Caki2 (cell line): ENCODE measurements at places on chromosomes 13 and 19.

- peak; percentile 80 for DNase-seq
These were observed 8.1 kb downstream of the TIMM29 start for GRCh38 chr19:10936661-10937084.

DNA sequence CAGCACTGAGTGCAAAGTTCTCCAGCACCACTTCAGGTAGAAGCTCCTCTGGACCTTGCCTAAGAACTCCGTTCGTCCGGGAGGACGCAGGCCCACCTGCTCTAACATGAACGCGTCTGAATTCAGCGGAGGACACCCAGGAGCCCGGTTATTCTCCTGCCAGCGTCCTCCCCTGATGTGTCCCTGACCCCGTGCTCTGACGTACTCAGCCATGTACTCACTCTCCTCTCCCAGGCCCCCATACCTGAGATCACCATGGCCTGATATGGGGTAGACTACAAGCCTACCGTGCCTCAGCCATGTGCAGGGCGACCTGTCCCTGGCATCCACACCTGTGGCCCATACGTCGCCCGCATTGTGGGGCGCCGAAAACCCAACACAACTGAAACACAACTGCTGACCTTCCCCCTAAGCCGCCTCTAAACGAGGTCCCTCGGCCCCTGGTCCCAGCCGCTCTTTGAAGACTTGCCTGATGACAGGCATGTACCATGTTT lies 744 bp upstream of the ZNF584 start:
- no peak for DNase-seq

GRCh38 chr19:21586311-21587116 lies 81.1 kb downstream of the ZNF429 start:
- no peak for DNase-seq

GRCh38 chr13:107185889-107186288 lies 618.0 kb upstream of the ARGLU1 start:
- no peak for DNase-seq

DNA sequence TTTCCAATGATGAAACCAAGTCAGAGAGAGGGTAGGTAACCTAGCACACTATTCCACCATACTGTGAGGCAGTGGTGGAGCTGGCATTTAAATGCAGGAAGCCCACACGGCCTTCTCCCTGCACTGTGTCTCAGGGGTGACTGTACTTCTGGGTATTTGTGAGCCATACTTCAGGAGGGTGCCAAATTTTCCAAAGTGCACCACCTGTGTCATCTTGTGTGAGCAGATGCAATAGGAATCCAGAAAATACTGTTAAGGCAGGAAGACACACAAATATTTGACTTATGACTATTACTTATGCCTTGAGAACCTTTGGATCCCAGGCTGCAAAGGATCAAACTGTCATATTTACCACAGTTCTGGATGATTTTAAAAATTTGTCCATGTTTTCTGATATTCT lies 17.3 kb downstream of the ZNF229 start:
- no peak for DNase-seq

DNA sequence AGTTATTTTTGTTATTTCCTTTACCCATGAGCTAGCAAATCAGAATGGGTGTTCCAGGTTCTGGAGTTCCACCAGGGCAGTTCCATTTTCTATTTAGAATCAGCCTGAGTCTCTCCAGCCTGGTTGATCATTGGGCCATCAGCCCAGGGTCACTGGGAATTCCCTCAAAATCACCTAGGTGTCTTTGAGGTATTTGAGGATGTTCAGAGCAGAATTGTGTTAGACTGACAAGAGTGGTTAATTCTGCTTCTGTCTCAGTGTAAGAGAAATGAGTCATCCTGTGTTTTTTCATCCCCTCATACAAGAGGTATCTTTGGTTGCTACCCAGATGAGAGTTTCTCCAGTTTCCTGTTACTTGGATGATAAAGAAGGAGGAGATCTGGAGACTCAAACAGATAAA lies 11.7 kb downstream of the ZNF66 start:
- no peak for DNase-seq

DNA sequence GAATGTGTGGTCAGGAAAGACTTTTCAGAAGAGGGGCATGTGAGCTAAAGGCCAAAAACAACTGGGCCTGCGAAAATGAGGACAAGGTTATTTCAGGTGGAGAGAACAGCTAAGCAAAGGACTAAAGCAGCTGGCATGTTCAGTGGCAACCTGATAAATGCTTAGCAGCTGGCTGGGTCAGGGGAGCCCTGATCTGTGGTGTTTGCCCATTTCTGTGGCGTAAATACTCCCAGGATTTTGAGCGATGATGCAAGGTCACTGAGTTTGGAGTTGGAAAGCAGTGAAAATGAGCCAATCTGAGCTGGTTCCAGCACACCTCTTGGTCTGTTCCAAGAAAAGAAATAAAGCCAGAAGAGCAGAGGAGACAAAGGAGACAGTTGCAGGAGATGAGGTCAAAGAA lies 704.3 kb downstream of the UQCRFS1 start:
- no peak for DNase-seq

DNA sequence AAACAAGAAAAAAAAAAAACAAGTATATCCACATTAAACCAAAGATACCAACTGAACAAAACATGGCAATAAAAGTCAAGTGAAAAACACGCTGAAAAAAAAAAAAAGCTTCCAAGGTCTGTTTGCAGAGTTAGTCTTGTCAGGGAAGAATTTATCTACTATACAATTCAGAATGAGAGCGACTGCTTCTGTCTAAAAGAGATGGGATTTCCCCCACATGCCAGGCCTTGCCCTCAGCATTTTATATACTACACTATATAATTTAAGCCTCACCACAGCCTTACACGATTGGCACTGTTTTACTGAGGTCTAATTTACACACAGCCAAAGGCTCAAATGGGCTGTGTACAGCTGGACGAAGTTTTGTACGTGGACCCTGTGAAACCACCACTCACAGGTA lies 67.3 kb downstream of the FOXO1 start:
- no peak for DNase-seq
